Femur (tissue), 1 donor: ENCODE measurements at places on chromosomes 7 and 10.

GRCh38 chr10:34462056-34462455 is 353.0 kb downstream of the PARD3 start:
- DNase-seq = no peak

- no peak for DNase-seq
Measured at GRCh38 chr7:45253368-45253767, 95.8 kb downstream of the RAMP3 start.

GRCh38 chr7:151825721-151826120 is 51.2 kb downstream of the PRKAG2 start:
- DNase-seq = no peak

DNA sequence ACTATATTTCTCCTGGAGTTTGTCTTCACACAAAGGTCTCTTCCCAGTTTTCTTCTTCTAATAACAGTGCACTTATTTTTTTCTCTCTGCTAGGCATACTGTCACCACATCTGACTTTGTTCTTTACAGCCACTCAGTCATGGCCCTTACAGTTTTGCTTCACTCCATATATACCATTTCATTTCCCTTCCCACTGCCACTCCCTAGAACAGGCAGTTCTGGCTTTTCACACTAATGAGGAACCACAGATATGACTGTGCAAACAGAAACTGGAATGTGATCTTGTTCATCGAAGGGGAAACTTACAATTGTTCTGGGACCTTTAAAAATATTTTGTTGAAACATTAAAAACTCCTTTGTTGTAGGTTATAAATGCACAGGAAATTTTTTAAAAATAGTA is 67.3 kb downstream of the EPDR1 start:
- no peak for DNase-seq

GRCh38 chr7:75689246-75690099 is 49.3 kb downstream of the HIP1 start:
- no peak for DNase-seq

DNA sequence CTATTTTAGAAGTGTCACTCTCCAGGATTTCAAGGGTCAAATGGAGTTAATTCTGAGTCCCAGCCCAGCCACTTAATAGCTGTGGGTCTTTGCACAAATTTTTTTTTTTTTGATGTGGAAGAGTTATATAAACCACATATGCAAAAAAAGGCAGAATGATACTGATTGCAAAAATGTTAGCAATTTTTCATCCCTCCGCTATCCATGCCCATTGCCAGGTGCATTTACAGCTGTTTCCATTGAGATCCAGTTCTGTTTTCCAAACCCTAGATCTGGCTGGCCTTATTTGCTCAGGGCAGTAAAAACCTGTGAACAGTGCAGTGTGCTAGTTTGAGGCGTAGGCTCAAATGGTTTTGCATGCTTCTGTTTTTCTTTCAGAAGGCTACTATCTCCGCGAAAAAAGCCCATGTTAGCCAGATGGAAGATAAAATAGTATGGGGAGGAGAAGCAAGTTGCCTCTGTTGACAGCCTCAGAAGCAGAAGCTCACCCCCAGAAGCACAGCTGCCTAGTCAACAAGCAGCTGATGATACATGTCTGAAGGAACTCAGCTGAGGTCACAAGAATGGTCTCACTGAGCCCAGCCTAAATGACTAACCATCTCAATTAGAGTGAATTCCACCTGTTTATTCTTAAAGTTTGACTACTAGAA is 997 bp upstream of the ZNF138 start:
- no peak for DNase-seq

DNA sequence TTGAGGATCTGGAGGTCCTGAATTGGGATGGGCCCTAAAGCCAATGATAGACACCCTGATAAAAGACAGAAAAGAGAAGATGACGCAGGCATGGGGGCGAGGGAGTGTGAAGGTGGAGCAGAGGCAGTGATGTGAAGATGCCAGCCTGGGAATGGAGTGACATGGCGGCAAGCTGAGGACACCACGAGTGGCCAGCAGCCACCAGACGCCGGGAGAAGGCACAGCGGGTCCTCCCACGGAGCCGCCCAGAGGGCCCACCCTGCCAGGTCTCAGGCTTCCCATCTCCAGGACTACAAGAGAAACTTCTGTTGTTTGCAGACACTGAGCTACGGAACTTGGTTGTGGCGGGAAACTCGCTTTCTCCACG is 44.9 kb downstream of the DPYSL4 start:
- no peak for DNase-seq

DNA sequence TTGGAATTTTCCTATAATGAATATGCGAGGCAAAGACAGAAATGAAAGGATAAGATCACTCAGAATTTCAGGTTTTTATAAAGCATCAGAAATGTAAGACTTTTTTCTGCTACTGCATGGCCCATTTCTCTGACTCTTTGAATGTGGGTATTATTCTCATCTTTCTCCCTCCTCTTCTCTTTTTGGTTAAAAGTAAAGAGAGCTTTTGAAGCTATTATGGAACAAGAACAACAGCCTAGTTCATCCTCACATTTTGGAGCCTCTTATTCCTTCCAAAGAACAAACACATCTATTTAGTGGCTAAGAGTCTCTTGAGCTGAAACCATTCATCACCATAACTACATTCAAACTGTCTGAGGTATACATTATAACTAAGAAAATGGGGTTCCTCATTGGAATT is 19.4 kb upstream of the ATRNL1 start:
- no peak for DNase-seq

- DNase-seq = no peak
Measured at GRCh38 chr10:34081347-34081743, 733.8 kb downstream of the PARD3 start.

DNA sequence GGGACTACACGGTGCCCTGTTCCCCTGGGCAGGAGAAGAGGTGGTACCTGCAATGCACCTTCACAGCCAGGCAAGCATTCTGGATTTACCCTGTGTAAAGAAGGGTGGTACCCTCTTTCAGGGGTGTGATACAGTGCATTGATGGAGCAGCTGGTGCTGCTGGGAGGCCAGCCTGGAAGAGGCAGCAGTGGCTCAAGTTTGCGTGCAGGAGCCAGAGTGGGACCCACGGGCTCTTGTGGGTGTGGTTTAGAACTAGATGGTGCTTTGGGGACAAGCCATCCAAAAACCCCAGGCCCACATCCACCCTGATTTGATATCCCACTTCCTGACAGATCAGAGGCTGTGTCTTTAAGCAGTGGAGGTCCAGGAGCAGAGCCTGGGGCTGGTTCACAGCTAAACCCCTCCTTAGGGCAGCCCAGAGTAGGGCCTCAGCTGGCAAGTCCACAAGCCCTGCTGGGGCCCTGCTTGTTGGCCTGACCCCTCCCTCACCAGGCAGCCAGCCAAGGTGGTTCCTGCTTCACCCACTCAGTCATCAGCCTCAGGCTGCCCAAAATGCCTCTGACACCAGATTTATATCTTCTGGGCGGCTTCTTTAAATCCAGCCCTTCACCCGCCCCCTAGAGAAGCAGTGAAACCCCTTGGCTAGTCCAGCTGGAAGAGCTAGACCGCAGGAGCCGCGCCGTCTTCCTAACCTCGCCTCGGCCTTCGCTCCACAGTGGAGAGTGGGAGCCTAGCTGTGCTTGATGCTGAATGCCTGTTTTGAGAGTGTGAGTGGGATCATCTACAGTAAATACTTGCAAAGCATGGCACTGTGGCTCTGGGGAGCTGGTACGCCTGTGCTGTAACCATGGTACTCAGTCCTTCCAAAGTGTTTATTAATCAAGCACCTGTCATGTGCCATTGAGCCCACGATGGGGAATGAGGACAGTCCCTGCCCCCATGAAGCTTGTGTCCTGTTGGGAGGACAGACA is 1.4 kb upstream of the ASIC3 start:
- DNase-seq = peak; percentile 88

DNA sequence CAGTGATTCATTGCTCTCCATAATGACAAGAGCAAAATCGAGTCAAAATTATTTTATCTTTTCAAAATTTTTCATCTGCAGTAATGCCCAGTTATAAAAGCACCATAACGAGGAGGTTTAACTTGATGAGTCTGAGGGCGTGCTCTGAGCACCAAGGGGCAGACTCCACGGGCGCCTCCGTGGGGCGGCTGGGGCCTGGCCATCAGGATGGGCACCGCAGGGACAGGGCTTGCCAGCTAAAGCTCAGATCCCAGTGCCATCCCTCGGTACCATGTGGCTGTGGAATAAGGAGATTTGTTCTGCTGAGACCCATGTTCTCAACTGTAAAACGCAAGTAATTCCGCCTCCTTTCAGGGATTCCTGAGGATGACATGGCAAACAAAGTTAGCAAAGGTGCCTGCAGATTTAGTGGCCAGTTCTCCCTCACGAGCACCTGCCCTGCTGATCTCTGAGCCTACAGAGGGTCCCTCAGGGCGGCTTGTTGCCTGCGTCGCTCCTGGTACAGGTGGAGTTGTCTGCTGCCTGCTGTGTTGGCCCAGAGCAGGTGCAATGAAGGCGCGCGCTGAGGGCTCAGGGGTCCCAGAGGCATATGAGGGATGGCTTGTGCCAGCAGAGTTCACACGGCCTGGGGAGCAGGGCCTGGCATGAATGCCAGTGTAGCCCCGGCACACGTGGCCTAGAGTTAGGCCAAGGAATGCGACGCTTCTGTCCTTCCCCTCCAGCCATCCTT is 584.4 kb downstream of the TCERG1L start:
- no peak for DNase-seq

- DNase-seq = peak; percentile 58
Measured at GRCh38 chr10:58807629-58808022, 295.0 kb downstream of the BICC1 start.

DNA sequence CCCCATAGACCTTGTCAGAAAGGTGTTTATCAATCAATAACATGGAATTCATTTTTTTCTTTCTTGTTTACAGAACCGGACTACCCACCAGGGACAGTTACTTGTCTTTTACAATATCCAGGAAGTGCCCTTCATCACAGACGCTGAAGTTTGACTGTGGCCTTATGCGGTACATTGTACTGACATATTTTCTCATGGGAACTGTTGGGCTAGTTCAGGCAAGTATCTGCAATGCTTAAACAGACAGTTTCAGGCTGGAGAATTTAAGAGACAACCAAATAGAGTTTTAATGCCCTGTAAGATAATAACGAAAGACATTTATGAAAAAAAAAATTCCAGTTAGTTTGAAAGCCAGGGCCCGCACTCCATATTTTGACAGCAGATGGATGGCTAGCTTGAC is 246.4 kb downstream of the GATA3 start:
- no peak for DNase-seq

GRCh38 chr10:97744405-97745035 is 7.6 kb downstream of the ZFYVE27 start:
- DNase-seq = no peak

GRCh38 chr10:104612571-104613205 is 28.4 kb upstream of the SORCS3 start:
- no peak for DNase-seq

- DNase-seq = no peak
Measured at GRCh38 chr10:91127341-91128082, 93.0 kb upstream of the PCGF5 start.

DNA sequence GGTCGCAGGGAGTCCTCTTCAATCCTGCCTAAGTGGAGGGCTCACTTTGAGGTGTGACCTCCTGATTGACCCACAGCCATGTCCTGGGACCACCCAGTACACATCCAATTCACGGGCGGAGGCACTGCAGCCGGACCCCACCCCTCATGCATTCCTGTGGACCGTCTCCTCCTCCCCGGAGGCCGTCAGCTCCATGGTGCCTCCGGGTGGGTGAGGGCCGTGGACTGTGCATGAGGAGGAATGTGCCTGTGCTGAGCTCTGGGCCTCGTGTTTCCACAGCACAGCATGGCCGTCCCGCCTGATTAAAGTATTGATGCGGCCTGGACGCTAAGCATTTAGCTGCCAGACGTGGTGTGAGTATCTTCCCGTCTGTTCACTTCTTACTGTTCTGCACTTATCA is 52.8 kb downstream of the CFAP46 start:
- no peak for DNase-seq

GRCh38 chr7:137875746-137876145 is 29.0 kb upstream of the DGKI start:
- no peak for DNase-seq

- DNase-seq = no peak
Measured at GRCh38 chr7:143321242-143321641, 5.3 kb downstream of the CLCN1 start.

DNA sequence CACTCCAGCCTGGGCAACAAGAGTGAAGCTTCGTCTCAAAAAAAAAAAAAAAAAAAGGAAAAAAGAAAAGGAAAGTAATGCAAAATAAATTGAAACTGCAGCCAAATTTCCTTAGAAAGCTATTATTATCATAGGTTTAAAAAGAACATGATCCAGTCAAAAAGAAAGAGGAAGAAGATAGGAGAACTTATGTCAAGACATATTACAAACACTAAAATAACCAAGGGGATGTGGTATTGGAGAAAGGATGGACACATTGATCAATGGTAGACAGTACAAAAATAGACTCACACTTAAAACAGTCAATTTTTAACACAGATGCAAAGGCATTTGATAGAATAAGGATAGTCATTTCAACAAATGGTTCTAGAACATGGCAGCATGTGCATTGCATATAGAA is 27.3 kb upstream of the PFKP start:
- no peak for DNase-seq

- no peak for DNase-seq
Measured at GRCh38 chr10:14236341-14236740, 94.4 kb downstream of the FRMD4A start.

DNA sequence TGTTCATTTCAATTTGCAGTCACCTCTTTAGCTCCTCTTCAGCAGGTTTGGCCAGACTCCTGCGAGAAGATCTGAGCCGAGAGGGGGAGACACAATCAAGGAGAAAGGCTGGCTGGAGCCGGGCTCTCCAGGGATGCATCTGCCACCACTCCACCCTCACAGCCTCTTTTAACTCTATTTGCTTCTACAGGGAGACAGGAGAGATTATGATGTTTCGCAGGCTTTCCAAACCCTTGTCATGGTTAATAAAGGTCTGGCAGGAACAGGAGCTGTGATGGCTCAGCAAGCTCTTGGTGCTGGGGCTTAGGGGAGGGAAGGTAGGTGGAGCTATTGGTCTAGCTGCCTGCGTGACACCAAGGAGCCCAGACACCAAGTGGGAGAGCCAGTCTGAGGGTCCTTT is 448.1 kb upstream of the PODXL start:
- DNase-seq = no peak

GRCh38 chr10:4243651-4244050 is 458.6 kb upstream of the KLF6 start:
- no peak for DNase-seq

DNA sequence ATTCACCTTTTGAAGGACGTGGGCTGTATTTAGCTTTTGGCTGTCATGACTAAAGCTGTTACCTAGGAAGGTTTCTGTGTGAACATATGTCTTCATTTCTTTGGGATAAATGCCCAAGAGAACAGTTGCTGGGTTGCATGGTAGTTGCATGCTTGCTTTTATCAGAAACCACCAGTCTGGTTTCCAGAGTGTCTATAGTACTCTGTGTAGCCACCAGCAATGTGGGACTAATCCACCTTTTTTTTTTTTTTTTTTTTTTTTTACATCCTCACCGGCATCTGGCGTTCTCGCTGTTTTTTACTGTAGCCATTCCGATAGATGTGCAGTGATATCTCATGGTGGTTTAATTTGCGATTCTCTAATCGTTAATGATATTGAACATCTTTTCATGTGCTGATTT is 297.8 kb downstream of the SDK1 start:
- no peak for DNase-seq

- no peak for DNase-seq
Measured at GRCh38 chr10:16765509-16766375, 51.5 kb downstream of the RSU1 start.

- DNase-seq = peak; percentile 42
Measured at GRCh38 chr10:73017955-73018480, 63.4 kb upstream of the PLA2G12B start.

- DNase-seq = no peak
Measured at GRCh38 chr10:78224602-78225001, 190.9 kb downstream of the RPS24 start.
